ENCODE measurements at places on chromosomes 1 and 21. TPM values are rescaled to one million over a fixed set of nuclear protein-coding genes. Genes with fewer than 3 reads are reported as not detected.

The TBX19 gene
- total RNA-seq = 0.31 TPM

The LCE1A gene
- total RNA-seq = not detected

The URB2 gene
- 17.9 TPM for total RNA-seq

The HCRTR1 gene
- not detected for total RNA-seq

All from HepG2 (cell line).